ENCODE measurements at places on chromosomes 1 and 21.

GRCh38 chr1:86259390-86259789 is 102.8 kb upstream of the COL24A1 start:
- DNase-seq: no peak

GRCh38 chr21:43338951-43339350 is 88.0 kb downstream of the SIK1 start:
- no peak for DNase-seq

DNA sequence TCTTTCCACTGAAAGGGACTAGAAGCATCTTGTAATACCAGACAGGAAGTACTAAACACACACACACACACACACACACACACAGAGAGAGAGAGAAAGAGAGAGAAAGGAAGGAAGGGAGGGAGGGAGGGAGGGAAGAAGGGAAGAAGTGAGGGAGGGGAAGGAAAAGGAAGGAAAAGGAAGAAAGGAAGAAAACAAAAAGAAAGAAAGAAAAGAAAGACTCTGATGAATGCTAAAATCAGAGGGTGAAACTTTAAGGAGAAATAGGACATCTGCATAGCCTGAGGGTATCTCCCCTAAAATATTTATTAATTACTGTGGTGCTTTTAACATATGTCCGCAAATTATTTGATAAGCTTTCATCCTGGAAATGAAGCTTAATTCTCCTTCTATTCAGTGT is 10.6 kb downstream of the TRIT1 start:
- no peak for DNase-seq

- no peak for DNase-seq
Observed at GRCh38 chr1:83818916-83819315, 180.0 kb downstream of the TTLL7 start.

- DNase-seq: no peak
Observed at GRCh38 chr1:85142753-85143152, 58.1 kb downstream of the SYDE2 start.

DNA sequence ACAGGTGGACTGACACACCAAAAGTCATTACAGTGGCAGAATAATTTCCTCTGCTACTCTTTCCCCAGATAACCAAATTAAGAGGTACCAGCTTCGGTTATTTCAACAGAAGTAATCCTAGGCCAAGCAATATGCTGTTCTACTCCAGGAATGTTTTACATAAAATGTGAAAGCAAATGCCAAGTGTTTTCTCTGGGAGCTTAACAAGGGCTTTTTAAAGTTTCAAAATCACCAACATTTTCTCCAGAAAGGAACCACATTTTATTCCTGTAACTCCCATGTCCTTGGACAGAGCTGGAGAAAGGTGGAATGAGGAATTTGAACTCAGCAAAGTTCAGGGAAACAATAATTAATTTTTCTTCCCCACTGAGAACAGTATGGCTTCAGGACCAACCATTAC is 27.2 kb downstream of the CNN3 start:
- DNase-seq: no peak

Measured in NCI-H748 treated with DMSO at 0.1 percent for 48 hours (cell line).